ENCODE measurements at places on chromosomes 16 and 17.

DNA sequence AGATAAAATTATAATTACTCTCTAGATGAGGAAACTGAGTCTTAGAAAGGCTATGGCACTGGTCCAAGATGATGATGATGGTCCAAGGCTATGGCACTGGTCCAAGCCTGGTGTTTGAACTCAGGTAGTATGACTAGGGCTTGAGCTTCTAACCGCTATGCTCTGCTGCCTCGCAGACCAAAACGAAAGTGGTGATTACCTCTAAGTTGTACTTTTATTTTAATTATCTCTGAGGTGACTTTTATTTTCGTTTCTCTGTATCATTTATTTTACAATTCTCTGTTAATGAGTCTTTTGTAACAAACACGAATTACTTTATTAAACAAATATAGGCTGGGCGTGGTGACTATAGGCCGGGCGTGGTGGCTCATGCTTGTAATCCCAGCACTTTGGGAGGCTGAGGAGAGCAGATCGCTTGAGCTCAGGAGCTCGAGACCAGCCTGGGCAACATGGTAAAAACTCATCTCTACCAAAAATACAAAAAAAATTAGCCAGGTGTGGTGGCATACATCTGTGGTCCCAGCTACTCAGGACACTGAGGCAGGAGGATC lies 5.6 kb downstream of the REXO5 start:
- no peak for DNase-seq

DNA sequence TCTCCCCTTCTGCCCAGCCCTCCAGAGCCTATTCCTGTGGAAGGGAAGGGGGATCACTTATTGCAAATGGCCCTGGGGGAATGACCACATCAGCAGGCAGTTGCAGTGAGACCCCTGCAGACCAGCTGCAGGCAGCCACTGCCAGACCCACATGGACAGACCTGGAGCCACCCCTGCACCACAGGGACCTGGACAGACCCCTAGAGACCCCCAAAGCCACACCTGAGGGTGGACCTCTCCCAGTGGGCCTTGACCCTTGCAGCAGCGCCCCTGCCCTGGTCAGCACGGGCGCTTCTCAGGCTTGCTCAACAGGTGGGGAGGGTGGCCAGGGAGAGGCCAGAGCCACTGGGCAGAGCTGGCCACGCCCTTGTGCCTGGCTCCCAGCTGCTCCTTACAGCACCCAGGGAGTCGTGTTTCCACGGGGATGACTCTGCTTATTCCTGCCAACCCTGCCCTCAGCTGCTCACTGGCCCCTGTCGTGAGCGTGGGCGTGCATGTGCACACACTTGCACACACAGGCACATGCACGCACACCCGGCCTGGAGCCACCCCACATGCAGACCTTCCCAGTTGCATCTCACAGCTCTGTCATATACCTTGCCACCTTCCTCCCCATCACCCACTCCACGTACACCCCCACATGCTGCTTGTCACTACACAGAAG lies 1.3 kb upstream of the SCN4A start:
- no peak for DNase-seq

- no peak for DNase-seq
These were observed 267.9 kb downstream of the CPPED1 start for GRCh38 chr16:12535535-12536411.

DNA sequence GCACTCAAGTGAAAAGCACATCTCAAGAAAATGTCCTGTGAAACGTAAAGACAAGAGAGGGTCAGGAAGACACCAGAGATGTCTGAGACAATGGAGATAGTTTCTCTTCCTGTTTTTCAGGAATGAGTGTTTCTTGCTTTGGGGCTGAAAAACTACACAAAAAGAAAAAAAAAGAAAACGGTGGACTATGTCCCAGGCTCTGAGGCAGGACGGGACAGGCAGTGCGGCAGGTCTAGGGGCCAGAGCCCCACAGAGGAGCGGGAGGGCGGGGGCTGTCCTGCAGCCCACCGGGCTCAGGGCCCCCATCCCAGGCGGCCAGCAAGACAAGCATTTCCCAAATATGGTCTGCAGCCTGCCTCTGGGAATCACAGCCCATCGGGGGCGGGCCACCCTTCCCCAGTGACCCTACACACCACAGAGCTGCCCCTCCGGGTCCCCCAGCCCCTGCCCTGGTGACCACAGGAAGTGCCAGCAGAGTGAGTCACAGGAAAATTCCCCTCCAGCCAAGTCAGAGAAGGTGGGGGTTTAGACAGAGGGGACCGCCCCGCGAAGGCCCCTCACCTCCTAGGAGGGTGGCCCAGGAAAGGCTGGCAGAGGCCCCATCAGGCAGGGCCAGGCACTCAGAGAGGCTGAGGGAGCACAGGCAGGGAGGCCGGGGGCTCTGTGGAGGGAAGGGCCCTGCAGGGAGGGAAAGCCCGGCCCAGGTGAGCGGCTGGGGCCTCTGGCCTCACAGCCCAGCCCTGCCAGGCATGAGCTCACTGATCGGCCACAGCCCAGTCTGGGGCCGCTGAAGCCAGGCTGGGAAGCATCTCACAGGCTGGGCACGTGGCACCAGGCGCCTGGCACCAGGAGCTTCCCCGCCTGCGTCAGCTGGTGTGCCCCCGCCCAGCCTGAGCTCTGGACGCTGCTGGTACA lies 6.3 kb downstream of the BCAR1 start:
- DNase-seq = no peak

DNA sequence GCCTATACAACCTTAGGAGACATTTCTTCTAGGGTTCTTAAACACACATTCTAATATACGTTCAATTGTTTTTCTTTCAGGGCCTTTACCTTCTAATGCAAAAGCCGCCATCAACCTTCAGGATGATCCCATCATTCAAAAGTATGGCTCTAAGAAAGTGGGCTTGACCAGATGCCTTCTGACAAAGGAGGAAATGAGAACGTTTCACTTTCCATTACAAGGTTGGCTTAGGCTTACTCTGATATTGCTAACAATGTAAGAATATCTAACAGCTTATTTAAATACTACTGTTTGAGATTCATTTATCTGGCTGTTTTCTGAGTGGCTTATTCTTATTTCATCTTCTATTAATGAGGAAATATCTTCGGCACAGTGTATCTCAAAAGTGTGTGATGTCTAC lies 15.4 kb downstream of the REXO5 start:
- DNase-seq = no peak

DNA sequence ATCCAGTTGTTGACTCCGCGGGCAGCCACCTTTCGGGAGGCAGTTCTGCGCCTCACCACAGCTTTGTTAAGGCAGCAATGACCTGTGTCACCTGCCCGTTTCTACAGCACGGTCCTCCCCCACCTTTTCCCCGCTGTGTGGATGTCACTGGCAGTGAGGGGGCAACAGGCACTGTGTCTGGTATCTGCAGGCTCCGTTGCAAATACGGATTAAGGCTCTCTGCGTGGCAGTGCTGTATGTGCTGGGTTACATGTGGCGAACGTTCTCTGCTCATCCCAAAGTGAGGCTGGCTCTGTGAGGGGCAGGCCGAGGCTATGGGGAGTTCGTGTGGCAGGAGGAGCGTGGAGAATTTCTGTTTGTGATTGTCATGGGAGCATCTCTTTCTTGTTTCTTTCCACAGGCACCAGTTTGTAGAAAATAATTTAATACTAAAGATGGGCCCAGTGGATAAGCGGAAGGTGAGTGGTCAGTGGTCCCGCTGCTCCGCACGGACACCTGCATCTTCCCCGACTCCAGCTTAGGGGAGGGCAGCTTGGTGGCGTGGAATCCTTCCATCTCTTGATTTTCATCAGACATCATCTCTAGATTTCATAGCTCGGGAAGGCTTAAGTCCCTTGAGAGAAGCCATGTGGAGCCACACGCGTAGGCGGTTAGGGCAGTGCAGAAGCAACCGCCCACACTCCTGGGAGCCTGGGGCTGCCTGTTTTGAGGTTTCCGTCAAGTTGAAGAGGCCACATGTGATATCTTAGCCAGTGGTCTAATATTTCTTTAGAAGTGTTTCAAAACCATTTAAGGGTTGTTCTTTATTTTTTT lies 57.8 kb downstream of the PDPK1 start:
- no peak for DNase-seq

- DNase-seq = no peak
These were observed 321.1 kb downstream of the C16orf95 start for GRCh38 chr16:86996081-86996480.

DNA sequence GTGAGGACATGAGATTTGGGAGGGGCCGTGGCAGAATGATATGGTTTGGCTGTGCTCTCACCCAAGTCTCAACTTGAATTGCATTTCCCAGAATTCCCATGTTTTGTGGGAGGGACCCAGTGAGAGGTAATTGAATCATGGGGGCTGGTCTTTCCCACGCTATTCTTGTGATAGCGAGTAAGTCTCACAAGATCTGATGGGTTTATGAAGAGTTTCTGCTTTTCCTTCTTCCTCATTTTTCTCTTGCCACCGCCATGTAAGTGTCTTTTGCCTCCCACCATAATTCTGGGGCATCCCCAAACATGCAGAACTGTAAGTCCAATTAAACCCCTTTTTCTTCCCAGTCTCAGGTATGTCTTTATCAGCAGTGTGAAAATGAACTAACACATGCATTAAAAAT lies 40.6 kb downstream of the CCT6B start:
- DNase-seq = no peak

DNA sequence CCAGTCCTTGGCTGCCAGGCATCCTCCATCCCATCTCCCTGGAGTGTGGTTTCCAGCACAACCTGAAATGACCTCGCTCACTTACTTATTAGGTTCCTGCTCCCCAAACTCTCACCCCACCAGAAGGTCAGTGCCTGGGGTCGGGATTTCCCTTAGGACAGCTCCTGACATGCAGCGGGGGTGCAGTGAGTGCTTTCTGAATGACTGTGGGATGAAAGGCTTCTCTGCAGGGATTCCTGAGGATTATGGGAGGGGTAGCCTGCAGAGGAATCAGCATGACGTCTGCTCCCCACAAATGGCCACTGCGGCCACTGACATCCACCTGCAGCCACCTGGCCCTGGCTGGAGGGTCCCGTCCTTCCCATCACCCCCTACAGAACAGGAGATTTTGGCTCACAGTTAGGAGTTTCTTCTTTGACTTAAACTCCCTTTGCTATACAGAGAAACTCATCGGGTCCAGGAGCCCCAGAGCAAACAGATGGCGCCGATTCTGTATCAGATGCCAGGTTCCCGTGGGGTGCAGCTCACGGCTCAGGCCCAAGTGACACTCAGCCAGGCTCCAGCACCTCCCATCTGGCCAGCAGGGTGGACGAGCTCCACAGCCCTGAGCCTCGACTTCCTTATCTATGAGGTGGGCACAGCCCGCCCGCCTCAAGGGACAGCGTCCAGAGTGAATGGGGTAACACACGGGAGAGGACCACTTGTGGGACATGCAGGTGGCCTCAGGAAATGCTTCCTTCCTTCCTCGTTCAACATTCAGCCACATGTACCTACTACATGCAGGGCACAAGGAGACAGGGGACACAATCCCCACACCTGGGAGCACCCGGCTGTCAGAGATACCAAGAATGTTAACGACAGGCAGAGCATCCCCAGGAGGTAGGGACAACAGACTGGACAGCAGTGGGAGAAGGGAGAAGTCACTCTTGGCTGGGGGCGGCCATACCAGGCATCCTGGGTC lies 69.8 kb downstream of the RMI2 start:
- no peak for DNase-seq

- no peak for DNase-seq
These were observed 6.6 kb downstream of the ZNF319 start for GRCh38 chr16:57993897-57994296.

DNA sequence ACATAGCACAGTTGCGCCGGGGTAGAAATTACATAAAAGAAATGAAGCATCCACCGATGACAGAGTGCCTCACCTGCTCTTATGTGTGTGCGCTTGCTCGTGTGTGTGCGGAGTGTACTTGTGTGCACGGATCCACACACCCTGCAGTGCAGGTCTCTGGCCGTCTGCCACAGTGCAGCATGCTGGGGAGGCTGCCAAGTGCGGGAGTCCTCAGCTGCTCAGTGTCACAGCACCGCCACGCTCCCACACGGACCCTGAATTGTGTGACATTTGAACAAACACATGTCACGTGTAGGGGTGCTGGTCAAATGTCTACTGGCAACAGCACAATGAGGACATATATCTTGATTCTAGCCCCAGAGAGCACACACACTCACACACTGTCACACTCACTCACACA lies 243.0 kb upstream of the MYOCD start:
- no peak for DNase-seq

DNA sequence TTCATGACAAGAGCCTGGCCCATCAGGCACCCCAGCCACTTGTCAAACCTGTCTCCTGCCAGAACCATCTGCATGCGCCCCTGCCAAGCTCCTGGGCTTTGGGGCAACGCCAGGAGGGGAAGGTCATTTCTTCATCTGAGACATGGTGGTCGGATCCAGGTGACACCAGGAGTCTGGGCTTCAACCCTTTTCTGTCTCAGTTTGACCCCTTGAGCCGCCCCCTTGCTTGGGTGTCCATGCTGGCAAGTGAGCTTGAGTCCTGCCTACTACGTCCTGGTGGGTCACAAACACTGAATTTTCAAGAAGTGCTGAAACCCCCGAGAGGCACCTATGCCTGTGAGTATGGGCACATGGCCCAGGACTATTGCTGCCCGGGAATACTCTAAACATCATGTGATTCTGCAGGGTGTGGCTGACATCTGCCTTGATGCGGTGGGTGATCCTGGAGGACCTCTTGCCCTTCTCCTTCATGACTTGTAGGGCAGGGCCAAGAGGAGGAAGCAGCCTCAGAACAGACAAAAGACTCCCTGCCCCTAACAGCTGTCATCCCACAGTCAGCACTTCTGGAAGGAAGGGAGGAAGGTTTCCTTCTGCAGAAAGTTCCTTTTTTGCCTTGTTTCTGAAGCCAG lies 43.4 kb downstream of the TNFRSF13B start:
- DNase-seq = no peak

DNA sequence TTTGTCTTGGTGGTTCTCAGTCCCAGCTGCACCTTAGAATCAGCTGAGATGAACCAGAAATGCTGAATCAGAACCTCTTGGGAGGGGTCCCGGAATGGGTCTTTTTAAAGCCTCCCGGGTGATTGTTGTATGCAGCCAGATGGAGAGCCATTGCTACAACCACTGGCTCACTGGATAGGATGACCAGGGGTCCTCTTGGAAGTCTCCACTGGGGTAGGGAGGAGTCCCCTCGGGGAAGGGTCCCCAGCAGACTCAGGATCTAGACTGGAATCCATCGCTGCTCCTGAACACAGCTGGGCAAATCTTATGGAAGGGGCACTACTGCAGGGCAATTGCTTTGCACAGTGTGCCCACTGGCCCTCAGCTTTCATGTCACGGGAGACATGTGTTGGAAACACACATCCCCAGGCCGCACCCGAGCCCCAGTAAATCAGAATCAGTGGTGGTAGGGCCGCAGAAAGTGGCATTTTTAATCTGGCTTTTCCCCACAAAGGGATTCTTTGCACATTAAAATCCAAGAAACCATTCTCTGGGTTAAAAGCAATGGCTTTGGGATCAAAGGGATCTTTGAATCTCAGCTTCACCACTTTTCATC lies 117.3 kb downstream of the IRX5 start:
- DNase-seq = no peak

GRCh38 chr16:53832896-53833544 lies 129.1 kb downstream of the FTO start:
- no peak for DNase-seq

- peak; percentile 6 for DNase-seq
These were observed 878 bp downstream of the TAOK1 start for GRCh38 chr17:29390851-29391631.
